Activated B cell treated with CpG ODN at 0.5 μM for 24 hours (primary cell): ENCODE measurements at places on chromosomes 4 and X. TPM values are rescaled to one million over a fixed set of nuclear protein-coding genes. Genes with fewer than 3 reads are reported as not detected.
A peak's percentile ranks its signal among the peaks of the same experiment; 100 is the strongest.

DNA sequence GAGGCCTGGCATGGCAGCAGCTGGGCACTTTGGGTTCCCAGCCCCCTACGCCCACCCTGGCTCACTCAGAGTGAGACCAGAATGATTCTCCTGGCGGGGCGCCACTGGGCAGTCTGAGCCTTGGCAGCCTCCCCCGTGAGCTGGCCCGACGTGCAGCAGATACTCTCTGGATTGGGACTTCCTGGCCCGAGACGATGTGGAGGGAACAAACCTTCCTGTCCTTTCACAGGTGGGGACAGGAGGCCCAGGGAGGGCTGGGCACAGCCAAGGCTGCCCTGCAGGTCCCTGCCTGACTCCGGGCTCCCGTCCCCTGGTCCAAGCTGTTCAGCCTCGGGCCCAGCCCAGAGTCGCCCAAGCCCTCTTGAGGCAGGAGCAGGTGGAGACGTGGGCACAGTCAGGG is 17.9 kb upstream of the ADD1 start:
- peak; percentile 15 for DNase-seq

GRCh38 chrX:26586570-26586969 is 370.6 kb downstream of the MAGEB5 start:
- no peak for DNase-seq

DNA sequence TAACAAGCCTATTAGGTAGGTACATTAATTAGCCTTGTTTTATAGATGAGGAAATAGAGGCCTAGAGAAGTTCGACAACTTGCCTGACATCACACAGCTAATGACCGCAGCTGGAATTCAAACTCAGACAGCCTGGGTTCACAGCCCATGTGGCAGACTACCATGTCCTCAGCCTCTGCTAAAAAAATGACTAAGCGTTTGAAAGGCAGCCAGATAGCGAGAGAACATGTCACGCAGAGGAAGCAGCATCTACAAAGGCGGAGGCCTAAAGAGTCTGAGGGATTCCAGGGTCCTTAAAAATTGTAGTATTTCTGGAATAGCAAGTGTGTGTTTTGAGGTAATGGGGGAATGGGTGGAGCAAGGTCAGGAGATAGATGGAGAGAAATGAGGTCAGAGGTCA is 33.2 kb upstream of the BMP15 start:
- no peak for DNase-seq

DNA sequence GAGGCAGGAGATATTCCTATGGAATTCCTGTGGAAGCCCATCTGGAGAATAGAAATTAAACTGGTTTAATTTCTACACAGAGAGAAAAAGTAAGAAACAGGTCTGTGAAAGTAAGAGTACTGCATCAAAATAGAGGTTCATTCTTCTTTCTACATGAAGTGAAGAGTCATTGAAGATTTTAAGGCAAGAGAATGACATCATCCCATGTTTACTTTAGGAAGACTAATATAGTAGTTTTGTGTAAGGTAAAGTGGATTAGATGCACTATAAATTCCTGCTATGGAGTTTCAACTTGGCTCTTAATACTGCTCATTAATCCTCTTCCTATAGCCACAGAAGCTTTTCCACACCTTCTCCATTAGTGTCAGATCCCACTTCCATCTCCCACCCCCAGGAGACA is 47.6 kb downstream of the CNGA1 start:
- no peak for DNase-seq

FHIP1A gene
- 0.04 and 0.07 TPM in 2 replicates for total RNA-seq

SERPINA7 gene
- not detected in 2 replicates for total RNA-seq

MAPK10 gene
- total RNA-seq = 0.20 and 0.75 TPM in 2 replicates
